CD4-positive, alpha-beta T cell (primary cell): ENCODE measurements at places on chromosomes 6 and 20.

DNA sequence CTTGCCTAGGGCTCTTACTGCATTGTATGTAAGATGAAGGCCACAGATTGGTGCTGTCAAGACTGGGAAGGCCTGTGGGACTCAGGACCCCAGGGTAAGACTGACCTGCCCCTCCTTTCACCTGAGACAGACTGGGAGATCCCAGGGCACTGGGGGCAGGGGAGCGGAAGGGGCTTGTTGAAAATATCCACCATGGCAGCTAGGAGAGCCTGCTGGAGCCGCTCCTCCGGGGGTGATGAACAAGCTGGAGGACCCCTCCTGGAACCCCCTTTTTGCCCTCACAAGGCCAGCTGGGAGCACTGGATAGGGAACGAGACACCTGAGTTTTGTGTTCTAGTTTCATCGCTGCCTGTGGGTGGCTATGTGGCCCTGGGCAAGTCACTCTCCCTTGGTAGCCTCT lies 9.2 kb upstream of the SDCBP2 start:
- H3K27me3 ChIP-seq: no peaks in the 10 kb centered on the region
- H3K27ac ChIP-seq: no peak overlapping the region
- peaks cover 17% of the 10 kb centered on the region for H3K36me3 ChIP-seq
- peaks cover 9% of the 10 kb centered on the region for H3K4me1 ChIP-seq

DNA sequence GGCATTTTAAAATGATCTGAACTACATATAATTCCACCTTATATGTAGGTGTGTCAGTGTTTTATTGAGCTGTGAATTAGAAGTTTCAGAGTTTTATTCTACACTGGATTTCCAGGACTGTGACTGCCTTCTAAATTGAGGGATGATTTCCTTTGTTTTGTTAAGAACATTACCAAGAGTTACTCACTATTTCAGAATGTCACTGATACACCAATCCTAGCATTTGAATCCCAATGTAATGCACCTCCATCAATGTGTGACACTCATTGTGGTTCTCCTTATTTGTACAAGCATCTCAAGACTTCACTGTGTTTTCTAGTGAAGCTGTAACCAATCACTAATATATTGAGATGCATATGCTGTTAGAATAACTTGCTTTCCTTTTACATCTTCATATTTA lies 86.8 kb downstream of the PLCB1 start:
- no peak overlapping the region for H3K4me3 ChIP-seq
- no peaks in the 10 kb centered on the region for H3K36me3 ChIP-seq
- no peak for DNase-seq
- H3K27me3 ChIP-seq: no peaks in the 10 kb centered on the region

- H3K27ac ChIP-seq: no peak overlapping the region
- DNase-seq: no peak
- no peak overlapping the region for H3K4me3 ChIP-seq
- H3K27me3 ChIP-seq: no peaks in the 10 kb centered on the region
- no peaks in the 10 kb centered on the region for H3K4me1 ChIP-seq
Measured at GRCh38 chr20:9223296-9223695, 154.4 kb downstream of the PLCB4 start.

DNA sequence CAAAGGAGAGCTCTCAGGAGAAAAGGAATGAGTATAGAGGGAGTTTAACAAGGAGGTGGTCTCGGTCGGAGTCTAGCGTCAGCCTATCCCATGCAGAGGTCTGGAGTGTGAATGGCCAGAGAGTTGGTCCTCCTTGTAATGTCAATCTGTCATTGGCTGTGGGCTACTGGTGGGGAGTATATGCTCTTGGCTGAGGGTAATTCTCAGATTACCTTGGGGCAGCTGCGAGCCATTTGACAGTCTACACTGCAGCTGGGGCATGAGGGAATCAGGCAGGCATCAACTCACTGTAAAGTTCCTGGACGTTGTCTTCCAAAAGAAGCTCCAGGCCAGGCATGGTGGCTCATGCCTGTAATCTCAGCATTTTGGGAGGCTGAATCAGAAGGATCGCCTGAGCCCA lies 48.1 kb downstream of the EBF4 start:
- DNase-seq: no peak
- no peak overlapping the region for H3K4me3 ChIP-seq
- H3K27ac ChIP-seq: peak overlapping the region; percentile 40
- H3K36me3 ChIP-seq: no peaks in the 10 kb centered on the region
- peaks cover 49% of the 10 kb centered on the region for H3K4me1 ChIP-seq

DNA sequence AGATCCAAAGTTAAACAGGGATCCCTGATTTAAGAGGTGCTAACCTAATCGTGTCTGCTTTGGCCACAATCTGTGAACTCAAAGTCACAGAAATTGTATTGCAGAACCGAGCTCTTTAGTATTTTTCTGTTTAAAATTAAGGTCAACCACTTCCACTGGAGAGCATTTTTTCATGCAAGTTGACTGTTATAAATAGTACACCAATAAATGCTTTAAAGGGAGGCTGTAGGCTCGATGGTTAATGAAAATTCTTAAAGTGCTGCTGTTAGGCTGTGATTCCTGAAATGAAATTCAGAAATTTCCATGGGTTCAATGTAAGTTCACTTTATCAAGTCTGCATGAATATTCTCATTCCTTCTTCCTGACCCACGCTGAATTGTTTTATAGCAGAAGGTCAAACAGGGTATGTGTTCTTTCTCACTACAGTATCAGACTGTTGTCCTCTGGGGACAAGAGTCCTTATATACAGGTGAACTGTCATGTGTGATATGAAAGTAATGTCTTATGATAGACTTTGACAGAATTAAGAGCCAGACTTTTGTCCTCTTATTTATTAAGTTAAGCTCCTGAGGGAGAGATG lies 92.5 kb upstream of the HDGFL1 start:
- H3K36me3 ChIP-seq: no peaks in the 10 kb centered on the region
- H3K4me3 ChIP-seq: no peak overlapping the region
- H3K4me1 ChIP-seq: no peaks in the 10 kb centered on the region
- DNase-seq: no peak

DNA sequence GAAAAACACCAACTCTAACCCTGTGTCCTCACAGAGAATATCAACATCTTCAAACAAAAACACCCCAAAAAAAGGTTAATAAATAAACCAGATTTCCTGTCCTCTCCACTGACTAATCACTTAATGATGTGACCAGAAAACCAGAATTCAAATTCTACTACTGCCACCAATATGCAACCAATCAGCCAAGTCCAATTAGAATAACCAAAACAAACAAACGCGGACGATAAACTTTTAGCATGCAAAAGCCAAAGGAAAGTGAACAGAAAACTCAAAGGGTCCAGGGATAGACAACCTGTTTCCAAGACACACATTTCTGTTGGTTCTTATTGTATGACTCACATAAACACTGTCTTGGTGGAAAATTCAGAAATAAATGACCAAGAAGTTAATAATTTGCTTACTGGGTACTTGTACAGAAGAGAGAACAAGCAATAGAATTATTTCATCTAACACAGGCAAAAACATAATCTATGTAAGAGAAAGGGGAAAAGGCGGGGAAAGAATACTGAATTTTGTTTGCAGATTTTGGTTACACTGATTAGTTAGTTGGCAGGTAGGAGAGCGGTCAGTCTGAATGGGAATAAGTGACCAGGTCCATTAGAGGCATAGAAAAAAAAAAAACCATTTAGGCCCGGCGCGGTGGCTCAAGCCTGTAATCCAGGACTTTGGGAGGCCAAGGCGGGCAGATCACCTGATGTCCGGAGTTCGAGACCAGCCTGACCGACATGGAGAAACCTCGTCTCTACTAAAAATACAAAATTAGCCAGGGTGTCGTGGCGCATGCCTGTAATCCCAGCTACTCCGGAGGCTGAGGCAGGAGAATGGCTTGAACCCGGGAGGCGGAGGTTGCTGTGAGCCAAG lies 34.1 kb downstream of the HFE start:
- DNase-seq: no peak
- no peak overlapping the region for H3K4me3 ChIP-seq
- H3K4me1 ChIP-seq: peaks cover 17% of the 10 kb centered on the region

GRCh38 chr20:4502756-4503155 lies 219.0 kb upstream of the PRND start:
- H3K27ac ChIP-seq: no peak overlapping the region
- no peaks in the 10 kb centered on the region for H3K36me3 ChIP-seq
- DNase-seq: no peak
- no peaks in the 10 kb centered on the region for H3K4me1 ChIP-seq
- peaks cover 12% of the 10 kb centered on the region for H3K27me3 ChIP-seq

DNA sequence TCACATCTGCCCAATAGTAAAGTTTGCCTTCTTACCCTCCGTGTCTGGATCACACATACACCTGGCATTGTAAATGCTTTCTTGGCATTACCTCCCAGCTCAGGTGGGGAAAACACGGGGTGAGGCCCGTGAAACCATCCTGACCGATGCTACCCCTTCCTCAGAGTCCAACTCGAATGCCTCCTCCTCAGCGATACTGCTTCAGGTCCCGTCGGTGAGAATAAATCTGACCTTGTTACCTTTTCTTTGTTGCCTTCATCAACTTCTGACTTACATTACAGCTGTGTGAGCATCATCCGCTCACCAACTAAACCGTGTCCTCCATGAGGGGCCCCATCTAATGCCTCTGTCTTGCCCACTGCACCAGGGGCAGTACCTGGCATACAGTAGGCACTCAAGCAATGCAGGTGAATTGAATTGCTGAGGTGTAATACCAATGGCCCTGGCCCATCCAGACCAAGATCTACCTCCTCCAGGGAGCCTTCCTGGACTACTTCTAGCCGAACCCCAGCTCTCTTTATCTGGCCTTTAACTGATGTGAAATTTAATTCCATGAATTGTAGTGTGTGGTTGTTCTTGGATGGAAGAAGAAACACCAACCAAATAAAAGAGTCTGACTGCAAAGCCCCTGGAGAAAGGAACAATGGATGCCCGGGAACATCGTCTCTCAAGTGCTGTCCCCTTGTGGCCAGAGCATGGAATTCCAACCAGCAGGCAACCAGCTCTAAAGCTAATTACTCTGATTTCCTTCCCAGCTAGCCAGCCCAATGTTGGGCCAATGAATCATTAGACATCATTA lies 141.5 kb downstream of the ANKRD60 start:
- no peaks in the 10 kb centered on the region for H3K36me3 ChIP-seq
- no peak overlapping the region for H3K27ac ChIP-seq
- H3K4me1 ChIP-seq: no peaks in the 10 kb centered on the region

DNA sequence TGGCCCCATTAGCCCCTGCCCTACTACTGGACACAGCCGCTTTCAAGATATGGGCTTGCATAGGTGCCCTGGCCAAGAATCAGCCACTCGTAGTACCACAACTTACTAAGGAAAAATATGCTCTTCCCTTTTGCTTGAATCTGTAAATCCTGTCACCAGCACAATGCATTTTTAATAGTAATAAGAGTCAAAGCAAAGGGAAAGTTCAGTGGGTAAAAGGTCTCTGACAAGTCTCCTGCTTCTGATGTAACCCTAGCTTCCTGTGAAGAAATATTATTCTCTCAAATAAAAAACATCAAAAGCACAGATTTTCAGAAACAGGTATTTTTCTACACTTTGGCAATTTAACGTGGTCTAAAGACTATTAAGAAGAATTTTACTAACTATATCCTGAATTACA lies 373.8 kb downstream of the GJA1 start:
- DNase-seq: no peak
- H3K4me1 ChIP-seq: no peaks in the 10 kb centered on the region
- no peak overlapping the region for H3K4me3 ChIP-seq
- H3K36me3 ChIP-seq: no peaks in the 10 kb centered on the region

GRCh38 chr6:78231002-78231401 lies 578.2 kb downstream of the MEI4 start:
- H3K27ac ChIP-seq: no peak overlapping the region
- DNase-seq: no peak
- no peaks in the 10 kb centered on the region for H3K4me1 ChIP-seq
- no peaks in the 10 kb centered on the region for H3K36me3 ChIP-seq
- no peak overlapping the region for H3K4me3 ChIP-seq
- no peaks in the 10 kb centered on the region for H3K27me3 ChIP-seq

DNA sequence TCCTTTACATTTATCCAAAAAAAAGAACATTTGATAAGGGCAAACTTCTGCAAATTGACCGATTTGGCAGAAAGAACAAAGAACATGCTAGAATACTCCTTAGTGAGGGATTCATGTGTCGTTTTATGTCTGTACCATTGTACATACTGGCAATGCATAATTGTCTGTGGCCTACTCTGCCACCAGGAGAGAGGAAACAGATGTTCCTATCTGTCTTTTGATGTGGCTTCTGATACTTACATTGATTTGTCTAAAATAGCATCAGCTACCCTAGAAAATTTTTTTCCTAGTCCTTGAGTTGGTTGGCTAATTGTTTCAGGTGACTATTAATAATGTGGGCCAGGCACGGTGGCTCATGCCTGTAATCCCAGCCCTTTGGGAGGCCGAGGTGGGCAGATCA lies 654.1 kb downstream of the KIF16B start:
- no peaks in the 10 kb centered on the region for H3K27me3 ChIP-seq
- H3K4me3 ChIP-seq: no peak overlapping the region
- no peak overlapping the region for H3K27ac ChIP-seq

DNA sequence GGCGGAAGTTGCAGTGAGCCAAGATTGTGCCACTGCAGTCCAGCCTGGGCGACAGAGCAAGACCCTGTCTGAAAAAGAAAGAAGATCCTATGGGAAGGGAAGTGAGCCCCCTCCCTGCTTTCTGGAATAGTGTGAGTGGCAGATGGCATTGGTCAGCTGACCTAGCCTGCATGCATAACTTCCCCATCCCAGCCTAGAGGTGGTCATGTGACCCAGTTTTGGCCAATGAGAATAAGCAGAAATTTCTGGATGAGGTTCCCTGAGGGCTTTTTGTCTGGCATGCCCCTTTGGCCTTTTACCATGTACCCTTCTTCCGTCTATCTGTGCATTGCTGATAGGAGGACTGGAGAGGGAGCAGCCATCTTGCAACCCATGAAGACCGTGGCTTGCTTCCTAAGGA lies 269.3 kb downstream of the NRN1 start:
- H3K36me3 ChIP-seq: no peaks in the 10 kb centered on the region
- H3K27ac ChIP-seq: no peak overlapping the region
- no peaks in the 10 kb centered on the region for H3K4me1 ChIP-seq

- H3K4me3 ChIP-seq: no peak overlapping the region
- H3K36me3 ChIP-seq: no peaks in the 10 kb centered on the region
- H3K27ac ChIP-seq: no peak overlapping the region
- peaks cover 8% of the 10 kb centered on the region for H3K4me1 ChIP-seq
- H3K27me3 ChIP-seq: no peaks in the 10 kb centered on the region
Measured at GRCh38 chr6:136510782-136511181, 39.4 kb downstream of the MAP7 start.

- H3K27me3 ChIP-seq: no peaks in the 10 kb centered on the region
- no peaks in the 10 kb centered on the region for H3K4me1 ChIP-seq
- no peak overlapping the region for H3K4me3 ChIP-seq
- H3K36me3 ChIP-seq: no peaks in the 10 kb centered on the region
Measured at GRCh38 chr6:126113261-126113660, 126.9 kb downstream of the TRMT11 start.

GRCh38 chr6:6080975-6081374 lies 74.2 kb upstream of the NRN1 start:
- no peaks in the 10 kb centered on the region for H3K27me3 ChIP-seq
- H3K27ac ChIP-seq: no peak overlapping the region
- H3K36me3 ChIP-seq: no peaks in the 10 kb centered on the region
- H3K4me3 ChIP-seq: no peak overlapping the region

DNA sequence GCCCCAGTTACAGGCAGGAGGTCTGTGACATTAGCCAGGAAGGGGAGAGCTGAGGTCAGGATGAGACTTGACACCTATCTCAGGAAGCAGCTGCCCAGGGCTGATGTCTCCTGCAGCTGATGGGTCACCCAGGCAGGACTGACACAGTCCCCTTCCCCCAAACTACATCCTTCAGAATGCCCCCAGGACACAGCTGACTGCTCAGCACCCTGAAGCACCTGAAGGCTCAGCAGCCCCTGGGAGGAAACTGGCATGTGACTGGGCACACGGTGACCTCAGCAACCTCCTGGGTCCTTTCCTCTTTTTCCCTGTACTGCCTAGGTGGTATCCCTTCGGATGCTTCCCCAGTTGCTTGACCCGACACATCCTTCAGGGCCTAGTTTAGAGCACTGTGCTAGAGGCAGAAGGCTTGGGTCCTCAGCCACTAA lies 1.9 kb downstream of the SDC4 start:
- H3K4me3 ChIP-seq: no peak overlapping the region
- DNase-seq: peak; percentile 38
- no peak overlapping the region for H3K27ac ChIP-seq
- no peaks in the 10 kb centered on the region for H3K27me3 ChIP-seq
